ENCODE measurements at places on chromosomes 6 and 20.
A peak's percentile ranks its signal among the peaks of the same experiment; 100 is the strongest.

DNA sequence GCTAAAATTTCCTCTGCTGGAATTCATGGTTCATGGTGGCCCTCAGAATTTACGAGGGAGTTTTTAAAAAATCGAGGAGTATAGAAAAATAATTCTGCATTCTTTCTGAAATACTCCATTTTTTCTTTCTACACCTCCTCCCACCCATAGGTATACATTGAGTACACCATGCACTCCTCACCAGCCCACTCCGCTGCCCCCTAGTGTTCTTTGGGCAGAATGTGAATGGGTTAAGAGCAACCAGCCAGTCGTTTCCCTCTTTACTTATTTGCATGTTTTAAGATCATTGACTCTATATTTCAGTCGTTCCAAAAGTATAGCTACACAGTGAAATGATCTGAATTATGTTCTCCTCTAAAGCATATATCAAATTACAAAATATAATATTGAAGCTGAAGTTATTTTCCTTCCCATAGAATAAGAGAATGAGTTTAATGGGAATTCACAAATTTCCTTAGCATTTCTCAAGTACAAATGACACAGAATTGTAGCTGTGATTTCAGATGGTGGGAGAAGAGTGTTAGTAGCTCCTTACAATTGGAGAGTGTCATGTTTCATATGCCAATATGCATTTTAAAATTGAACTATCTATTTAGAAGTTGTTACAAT lies 977.7 kb upstream of the SLC35B3 start:
- no peak for DNase-seq

GRCh38 chr6:93624408-93624807 lies 205.0 kb upstream of the EPHA7 start:
- DNase-seq: no peak

GRCh38 chr20:40471261-40471629 lies 217.8 kb downstream of the MAFB start:
- no peak for DNase-seq

GRCh38 chr6:100307561-100307960 lies 157.2 kb downstream of the SIM1 start:
- DNase-seq: no peak

DNA sequence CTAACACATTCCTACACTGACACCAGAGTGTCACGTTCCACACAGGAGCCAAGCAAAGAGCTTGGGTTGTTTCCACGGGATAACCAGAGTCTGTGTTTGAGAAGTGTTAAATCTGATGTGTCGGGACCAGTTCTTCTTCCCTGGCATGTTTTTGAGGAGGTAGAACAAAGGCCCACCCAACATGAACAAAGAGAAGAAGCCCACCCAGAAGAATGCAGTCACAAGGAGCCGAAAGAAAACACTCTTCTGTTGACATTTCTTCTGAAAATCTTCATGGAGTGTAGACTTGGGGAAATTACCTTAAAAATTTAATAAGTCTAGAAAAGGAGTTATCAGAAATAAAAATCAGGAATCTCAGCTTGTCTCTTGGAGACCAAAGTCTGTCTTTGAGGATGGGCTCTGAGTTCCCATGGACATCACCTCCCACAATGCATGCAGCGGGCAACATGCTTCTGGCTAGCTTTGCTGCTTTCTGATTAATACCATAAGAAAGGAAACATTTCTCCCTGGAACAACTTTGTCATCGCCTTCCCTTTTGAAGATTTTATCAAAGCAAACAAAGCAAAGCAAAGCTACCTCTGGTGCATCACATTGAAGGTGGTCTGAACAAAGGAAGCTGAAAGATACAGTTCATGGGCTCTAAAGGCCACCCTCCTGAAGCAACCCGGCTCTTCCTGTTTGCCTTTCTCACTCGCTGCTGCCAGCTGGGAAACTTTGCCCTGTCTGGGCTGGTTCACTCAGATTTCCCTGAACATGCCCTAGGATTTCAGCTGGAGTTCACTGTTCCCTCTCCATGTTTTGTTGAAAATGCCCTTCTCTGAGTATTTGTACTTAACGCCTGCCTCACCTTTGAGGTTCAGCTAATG lies 448.1 kb downstream of the KIF16B start:
- no peak for DNase-seq

DNA sequence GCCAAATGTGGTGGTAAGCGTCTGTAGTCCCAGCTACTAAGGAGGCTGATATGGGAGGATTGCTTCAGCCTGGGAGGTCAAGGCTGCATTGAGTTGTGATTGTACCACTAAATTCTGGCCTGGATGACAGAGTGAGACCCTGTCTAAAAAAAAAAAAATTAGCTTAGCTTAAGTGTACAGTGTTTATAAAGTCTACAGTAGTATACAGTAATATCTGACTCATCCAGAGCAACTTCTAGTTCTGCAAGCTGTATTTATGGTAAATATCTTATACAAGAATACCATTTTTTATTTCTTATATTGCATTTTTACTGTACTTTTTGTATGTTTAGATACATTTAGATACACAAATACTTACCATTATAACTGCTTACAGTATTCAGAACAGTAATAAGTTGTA lies 58.1 kb downstream of the UQCC1 start:
- DNase-seq: no peak

GRCh38 chr6:116461932-116462885 lies 1.0 kb downstream of the CALHM6 start:
- peak; percentile 29 for DNase-seq
